ENCODE measurements at places on chromosomes 5 and 9. TPM values are rescaled to one million over a fixed set of nuclear protein-coding genes. Genes with fewer than 3 reads are reported as not detected.
A peak's percentile ranks its signal among the peaks of the same experiment; 100 is the strongest.

PCDHGA8 gene
- total RNA-seq = 2.5 TPM

GRCh38 chr9:35096035-35096849 lies at the start of gene PIGO:
TSS of gene PIGO (minus strand) at chr9:35096591. CDS start at chr9:35095565, 1,026 bp downstream.
- peak; percentile 90 for DNase-seq
- no peaks in the 10 kb centered on the region for H3K36me3 ChIP-seq
- peaks cover 2% of the 10 kb centered on the region for H3K4me1 ChIP-seq

SET gene
- 72.9 TPM for total RNA-seq

C9orf43 gene
- 1.1 TPM for total RNA-seq

IL13 gene
- total RNA-seq = not detected

- no peaks in the 10 kb centered on the region for H3K36me3 ChIP-seq
- H3K4me1 ChIP-seq = no peaks in the 10 kb centered on the region
- no peaks in the 10 kb centered on the region for H3K27me3 ChIP-seq
- no peak for DNase-seq
- H3K27ac ChIP-seq = no peak overlapping the region
- no peak overlapping the region for H3K4me3 ChIP-seq
These were observed 83.7 kb downstream of the LNPEP start for GRCh38 chr5:97019435-97020117.

DNA sequence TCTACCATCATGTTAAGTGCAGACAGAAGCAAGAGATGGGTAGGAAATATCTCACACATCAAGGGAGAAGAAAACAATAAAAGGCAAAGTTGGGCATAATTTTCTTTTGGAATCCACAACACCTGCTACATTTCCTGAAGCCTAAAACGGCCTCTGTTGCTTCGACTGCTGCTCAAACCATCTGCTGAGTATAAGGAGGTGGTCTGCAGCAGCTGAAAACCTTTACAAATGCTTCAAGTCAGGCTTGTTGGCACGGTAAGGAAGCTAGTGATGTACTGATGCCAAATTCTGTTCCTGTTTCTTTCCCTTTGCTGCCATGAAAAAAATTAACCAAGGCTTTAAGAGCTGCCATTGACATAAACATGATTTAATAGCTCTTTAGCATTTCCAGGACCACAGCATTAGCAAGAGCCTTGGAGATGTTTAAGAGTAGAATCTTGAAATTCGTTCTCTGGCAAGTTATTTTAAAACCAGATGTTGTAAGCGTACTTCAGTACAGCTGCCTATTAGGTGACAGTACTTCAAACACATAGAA lies 75.6 kb downstream of the DMRTA1 start:
- no peak overlapping the region for H3K4me3 ChIP-seq
- no peaks in the 10 kb centered on the region for H3K36me3 ChIP-seq
- no peaks in the 10 kb centered on the region for H3K4me1 ChIP-seq
- H3K27me3 ChIP-seq = no peaks in the 10 kb centered on the region
- no peak for DNase-seq
- H3K27ac ChIP-seq = no peak overlapping the region

- no peak for DNase-seq
- no peaks in the 10 kb centered on the region for H3K27me3 ChIP-seq
These were observed 42.1 kb upstream of the SUB1 start for GRCh38 chr5:32543291-32543690.

Measured in Peyer's patch (tissue), 4 donors.